ENCODE measurements at places on chromosomes 2 and 18. TPM values are rescaled to one million over a fixed set of nuclear protein-coding genes. Genes with fewer than 3 reads are reported as not detected.

Gene SALL3
- total RNA-seq = not detected

Gene ALK
- total RNA-seq = not detected

Gene SERPINB4
- total RNA-seq = not detected

Gene UGT1A3
- total RNA-seq = not detected

Gene IL36RN
- not detected for total RNA-seq

Gene CRYGC
- 9.0 TPM for total RNA-seq

Gene LBX2
- not detected for total RNA-seq

Gene FABP1
- not detected for total RNA-seq

Gene KCNJ3
- total RNA-seq = not detected

Gene DNAH7
- 0.06 TPM for total RNA-seq

Gene C2orf66
- total RNA-seq = not detected

Gene SLC11A1
- total RNA-seq = 0.12 TPM

Gene ATAD2B
- total RNA-seq = 6.0 TPM

Gene DAW1
- not detected for total RNA-seq

Gene GKN2
- total RNA-seq = not detected

Gene C18orf54
- 7.9 TPM for total RNA-seq

Gene PAIP2B
- 1.1 TPM for total RNA-seq

Gene SOX11
- not detected for total RNA-seq

Gene PROM2
- total RNA-seq = 0.03 TPM

Gene FHOD3
- total RNA-seq = not detected

Gene CCDC85A
- total RNA-seq = 0.80 TPM

Gene IL36G
- not detected for total RNA-seq

Gene NT5DC4
- total RNA-seq = not detected

Gene HOXD13
- total RNA-seq = not detected

Gene KIF1A
- 24.9 TPM for total RNA-seq

Gene CYP26B1
- total RNA-seq = not detected

Measured in G401 (cell line).